HAP-1 (cell line): ENCODE measurements at places on chromosomes 16 and 17.

DNA sequence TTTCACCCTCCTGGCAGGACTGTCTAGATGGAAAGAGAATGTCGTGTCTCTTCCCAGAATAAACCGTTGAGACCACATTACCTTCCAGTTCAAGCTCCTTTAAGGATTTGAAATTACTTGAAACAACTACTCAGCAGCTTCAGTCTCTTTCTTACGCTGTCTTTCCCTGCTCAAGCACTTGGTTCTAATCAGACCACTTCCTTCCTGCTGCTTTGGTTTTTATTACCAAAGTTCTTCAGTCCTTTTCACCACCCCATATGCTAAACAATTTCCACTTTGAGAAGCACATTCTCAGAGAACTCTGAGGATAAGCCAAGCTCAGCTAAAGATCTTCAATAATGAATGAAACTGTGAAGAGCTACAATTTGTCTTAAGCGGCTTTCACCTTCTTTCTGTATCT is 105.4 kb downstream of the STX8 start:
- DNase-seq: no peak

DNA sequence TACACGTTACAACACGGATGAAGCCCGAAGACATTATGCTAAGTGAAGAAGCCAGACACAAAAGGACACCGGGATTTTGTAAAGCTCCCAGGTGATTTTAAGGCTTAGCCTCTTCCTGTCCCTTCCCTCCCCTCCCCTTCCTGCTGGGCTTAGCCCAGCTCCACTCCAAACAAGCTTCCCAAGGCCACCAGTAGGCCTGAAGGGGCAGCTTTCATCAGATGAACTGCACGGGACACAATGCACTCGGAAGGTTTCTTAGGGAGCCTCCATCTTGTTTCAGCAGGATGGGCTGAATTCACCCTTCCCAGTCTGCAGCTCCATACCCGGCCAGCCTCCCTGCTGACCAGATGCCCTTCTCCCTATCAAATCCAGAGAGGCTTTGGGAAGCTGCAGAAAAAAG is 10.4 kb downstream of the MEFV start:
- DNase-seq: no peak

GRCh38 chr16:50067290-50067853 is 1.6 kb downstream of the HEATR3 start:
- DNase-seq: peak; percentile 60

DNA sequence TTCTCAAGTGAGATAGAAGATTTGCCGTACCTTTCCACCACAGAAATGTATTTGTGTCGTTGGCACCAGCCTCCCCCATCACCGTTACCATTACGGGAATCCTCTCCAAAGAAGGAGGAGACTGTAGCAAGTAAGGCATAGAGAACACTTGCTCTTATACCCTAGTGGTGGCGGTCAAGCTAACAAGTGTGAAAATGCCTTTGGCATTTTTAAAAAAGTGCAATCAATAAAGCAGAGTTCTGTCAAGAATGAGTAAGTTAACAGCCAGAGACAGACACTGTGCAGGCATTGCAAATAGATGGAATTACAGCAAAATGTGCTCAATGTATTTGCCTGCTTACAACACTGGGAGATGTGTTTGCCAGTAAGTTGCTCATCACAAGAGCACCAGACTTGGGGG is 7.7 kb downstream of the MSL1 start:
- DNase-seq: no peak

- DNase-seq: no peak
These were observed 258.7 kb downstream of the SOX9 start for GRCh38 chr17:72379516-72379915.

DNA sequence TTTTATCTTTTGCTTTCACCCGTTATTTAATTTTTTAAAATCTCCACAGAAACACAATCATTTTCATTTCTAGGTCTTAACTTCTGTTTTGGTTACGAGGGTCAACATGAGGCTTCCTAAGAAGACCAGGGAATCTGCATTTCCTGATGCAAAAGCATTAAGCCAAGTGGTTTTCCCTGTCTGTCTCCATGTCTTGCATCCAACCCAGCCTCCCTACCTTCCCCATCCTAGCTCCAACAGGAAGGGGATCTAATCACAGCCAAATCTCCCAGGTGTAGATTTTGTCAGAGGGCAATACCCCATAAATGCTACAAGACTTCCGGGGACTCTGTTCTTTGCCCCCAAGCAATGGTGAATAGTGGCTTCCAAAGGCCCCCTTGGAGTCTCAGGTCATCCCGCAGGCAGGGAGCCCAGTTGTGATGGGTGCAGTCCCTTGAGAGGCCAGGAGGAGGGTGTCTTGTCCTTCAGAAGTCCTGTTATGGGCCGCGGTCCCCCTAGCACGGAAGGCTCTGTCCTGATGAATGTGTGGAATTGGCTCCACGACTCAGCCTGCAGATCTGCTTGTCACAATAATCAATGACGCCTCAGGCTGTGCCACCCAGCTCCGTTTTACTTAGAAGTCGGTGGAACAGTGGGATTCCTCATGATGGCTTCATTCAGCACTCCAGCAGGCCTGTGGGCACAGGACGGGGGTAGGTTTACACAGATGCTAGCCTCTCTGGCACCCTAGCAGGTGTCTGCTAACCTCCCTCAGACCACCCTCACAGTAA is 141.1 kb downstream of the RGS9 start:
- peak; percentile 76 for DNase-seq

- DNase-seq: no peak
These were observed 256.1 kb downstream of the BCAS3 start for GRCh38 chr17:60933739-60934138.

DNA sequence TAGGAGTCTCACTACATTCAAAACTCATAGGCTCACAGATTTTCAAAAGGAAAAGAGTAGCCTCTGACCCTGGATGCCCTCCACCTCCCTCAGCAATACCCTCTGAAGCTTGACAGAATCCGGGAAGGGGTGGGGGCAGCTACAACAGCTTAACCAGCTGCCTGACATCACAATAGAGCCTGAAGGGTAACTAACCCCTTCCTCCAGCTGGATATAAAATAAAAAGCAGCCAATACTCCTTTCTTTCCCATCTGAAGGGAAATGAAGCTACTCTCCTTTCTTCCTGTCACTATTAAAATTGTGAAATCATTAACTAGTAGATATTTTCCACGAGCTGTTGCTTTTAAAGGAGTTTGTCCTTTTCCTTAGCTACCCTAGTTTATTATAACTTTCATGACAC is 24.0 kb downstream of the USP31 start:
- DNase-seq: no peak

DNA sequence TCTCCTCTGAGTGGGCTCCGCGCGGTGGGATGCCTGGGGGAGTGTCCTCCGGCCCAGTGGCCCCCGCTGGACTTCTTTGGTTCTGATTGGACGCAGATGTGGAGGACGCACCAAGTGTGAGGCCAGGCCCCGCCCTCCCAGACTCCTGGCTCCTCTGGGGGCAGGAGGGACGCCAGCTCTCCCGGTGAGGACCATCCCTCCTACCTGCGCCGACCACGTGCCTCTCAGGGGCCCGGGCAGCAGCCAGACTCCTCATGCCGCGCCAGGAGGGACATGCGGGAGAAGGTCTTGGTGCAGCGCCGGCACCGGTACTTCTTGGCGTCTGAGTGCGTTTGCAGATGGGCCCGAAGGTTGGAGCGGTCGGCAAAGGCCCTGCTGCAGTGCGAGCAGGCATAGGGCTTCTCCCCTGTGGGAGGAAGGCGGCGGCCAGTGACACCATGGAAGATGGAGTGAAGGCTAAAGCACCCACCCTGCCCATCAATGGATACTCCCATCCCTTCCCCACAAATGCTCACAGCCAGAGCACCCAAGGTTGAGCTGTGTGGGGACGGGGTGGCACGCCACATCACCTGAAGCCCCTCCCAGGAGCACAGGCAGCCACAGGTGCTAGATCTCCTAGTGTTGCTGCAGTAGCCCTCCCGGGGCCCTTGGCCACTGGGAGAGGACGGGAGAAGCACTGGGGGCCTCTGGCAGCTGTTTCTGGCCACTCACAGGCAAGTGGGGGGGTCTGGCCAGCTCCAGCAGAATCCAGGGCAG is 7.9 kb downstream of the SNAI3 start:
- no peak for DNase-seq

- no peak for DNase-seq
These were observed 117.0 kb downstream of the AATF start for GRCh38 chr17:37065486-37066321.

GRCh38 chr17:78903101-78903779 is at the start of gene CEP295NL:
Gene CEP295NL, minus strand, starts transcription at chr17:78903201. Its CDS starts 1,373 bp downstream, at chr17:78901828.
- peak; percentile 28 for DNase-seq

DNA sequence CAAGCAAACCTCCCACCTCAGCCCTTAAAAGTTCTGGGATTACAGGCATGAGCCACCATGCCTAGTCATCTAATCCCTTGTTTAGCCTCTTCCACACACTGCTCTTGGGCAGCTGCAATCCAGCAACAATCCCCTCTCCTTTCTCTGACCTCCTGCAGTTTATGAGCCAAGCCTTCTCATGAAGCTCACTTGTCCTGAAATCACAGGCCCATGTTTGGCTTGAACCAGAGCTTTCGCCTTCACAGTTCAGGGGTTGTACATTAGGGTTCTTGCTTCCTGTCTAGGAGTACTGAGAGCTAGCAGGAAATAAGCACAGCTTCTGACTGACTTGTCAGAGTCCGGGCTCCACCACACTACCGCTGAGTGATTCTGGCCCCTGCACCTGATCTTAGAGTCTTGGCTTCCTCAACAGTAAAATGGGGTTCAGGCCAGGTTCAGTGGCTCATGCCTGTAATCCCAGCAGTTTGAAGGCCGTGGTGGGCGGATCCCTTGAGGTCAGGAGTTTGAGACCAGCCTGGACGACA is 16.3 kb downstream of the ERAL1 start:
- no peak for DNase-seq

DNA sequence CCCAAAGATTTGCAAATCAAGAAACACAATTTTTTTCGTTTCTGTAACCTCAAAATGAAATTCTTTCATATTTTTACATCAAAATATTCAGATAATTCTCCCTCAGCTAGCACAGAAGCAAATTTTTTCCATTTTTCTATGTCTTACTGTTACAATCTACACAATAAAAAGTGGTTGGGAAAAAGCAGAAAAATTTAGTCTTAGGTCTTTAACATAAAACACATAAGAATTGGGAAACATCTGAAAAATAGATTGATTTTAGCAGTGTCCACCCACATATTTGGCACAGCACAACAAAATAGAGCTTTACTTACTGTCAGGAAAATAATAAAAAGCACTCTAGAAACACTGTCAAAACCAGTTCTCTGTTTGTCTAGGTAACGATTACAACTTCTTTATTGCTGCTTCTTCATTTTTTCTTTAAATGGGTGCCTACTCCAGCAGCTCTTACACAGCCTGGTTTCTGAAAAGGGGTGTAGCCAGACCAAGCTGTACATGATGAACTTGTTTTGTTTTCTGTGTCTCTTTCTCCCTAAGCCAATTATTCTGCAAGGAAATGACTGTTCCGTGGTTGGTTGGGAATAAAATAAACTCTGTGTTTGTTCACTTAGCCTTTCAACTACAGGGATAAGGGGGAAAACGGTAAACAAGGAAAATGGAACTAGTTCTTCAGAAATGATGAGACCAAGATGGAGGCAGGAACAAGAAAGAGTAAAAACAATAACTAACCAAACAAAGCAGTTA is at the start of gene ABCA6:
ABCA6 (minus strand) TSS at position 465 of the 744 bp plus-strand sequence. CDS start 1,192 bp downstream, outside the sequence.
- no peak for DNase-seq

DNA sequence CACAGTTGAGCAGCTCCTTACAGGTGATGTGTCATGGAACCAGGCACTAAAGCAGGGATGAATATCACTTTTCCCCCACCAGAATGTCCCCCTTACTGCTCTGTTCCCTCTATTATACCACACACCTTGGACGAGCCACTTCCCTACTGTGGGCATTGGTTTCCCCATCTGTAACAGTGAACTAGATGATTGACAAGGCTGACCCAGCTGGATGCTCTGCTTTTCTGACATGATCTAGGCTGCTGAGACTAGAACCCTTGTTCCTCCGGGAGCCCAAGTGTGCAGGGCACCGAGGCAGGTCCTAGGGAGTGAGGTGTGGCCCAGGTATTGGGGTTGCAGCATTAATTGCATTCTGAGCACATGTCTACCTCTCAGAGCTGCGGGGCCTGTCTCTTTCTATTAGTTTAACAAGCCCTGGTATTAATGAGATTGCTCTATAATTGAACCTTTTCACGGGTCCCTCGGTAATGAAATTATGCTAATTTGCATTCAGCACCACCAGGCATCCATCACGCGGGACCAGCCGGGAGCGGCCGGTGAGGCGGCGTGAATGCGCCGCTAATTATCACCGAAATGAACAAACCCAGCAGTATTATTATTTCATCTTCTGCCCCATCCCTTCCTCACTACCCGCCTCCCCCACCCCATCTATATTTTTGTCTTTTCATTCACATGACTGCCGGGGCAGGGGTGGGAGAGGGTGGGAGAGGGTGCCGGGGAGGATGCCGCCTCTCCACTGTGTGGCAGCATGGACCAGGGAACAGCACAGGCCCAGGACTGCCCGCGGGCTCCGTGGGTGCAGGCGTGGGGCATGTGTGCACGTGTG is 121.1 kb downstream of the CYLD start:
- DNase-seq: no peak

- DNase-seq: peak; percentile 58
These were observed 1.0 kb downstream of the NOG start for GRCh38 chr17:56594320-56595107.

DNA sequence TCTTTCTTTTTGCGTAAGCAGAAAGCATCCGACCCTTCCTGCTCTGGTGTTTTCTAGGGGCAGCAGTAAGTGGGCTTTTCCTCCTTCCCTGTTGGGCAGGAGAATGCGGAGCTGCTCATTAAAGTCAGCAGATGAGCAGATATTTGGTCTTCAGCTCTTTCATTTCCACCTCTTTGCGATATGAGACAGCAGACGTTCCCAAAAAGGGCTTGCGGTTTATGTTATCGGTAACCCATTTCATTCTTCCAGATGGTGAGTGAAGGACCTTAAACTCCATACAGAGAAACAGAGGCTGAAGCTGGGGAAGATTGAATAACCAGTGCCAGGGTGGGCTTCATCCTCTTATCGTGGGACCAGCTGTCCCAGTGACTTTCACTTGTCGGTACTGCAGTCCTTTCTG is 40.7 kb downstream of the KSR1 start:
- no peak for DNase-seq

- no peak for DNase-seq
These were observed 49.3 kb upstream of the WSB1 start for GRCh38 chr17:27244491-27245223.

DNA sequence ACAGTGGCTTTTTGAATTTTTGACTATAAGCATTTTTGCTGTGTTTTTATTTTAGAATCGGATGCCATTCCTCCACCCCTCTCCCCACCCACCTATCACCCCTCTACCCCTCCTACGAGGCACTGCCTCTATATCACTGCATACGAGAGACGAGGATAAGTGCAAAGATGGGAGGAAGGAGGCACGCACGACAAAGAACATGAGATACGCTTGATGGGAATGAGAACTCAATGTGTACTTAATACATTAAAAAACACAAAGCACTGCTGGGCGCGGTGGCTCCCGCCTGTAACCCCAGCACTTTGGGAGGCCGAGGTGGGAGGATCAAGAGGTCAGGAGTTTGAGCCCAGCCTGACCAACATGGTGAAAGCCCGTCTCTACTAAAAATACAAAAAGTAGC is 8.8 kb upstream of the USP43 start:
- DNase-seq: no peak

DNA sequence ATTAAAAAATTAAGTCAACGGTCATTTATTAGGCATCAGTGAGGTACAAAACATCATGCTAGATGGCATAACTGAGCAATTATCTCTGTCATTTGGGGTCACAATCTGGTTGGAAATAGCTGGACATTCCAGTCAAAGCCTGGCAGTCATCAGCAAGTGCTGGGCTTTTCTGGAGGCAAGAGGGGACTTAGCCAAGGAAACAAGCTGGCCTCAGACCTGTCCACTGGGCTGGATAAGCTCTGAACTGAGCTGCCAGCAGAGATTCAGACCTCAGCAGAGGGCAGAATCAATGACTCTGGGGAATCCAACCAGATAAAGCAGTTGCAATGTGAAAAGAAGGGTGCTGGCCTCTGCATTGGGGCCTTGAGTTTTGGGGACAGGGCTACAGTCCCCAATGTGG is 161.9 kb upstream of the NOL11 start:
- no peak for DNase-seq
